ENCODE measurements at places on chromosomes 5 and 9. TPM values are rescaled to one million over a fixed set of nuclear protein-coding genes. Genes with fewer than 3 reads are reported as not detected.
A peak's percentile ranks its signal among the peaks of the same experiment; 100 is the strongest.

Gene LRRC19
- 116 TPM for total RNA-seq

DNA sequence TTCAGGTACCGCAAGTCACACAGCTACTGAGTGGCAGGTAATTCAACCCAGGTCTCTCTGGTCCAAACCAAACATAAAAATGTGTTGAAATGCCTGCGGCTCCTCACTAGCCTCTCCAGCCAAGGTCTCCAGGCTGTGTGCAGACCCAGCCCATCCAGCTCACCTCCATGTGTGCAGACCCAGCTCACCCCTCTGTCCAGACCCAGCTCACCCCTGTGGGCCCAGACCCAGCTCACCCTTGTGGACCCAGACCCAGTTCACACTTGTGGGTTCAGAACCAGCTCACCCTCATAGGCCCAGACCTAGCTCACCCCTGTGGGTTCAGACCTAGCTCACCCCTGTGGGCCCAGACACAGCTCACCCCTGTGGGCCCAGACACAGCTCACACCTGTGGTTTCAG, 188.0 kb upstream of the ADCY2 start:
- DNase-seq = no peak

Gene HAPLN1
- 9.1 TPM for total RNA-seq

- peak; percentile 26 for DNase-seq
Measured at GRCh38 chr9:136621734-136622093, 41.0 kb upstream of the EGFL7 start.

DNA sequence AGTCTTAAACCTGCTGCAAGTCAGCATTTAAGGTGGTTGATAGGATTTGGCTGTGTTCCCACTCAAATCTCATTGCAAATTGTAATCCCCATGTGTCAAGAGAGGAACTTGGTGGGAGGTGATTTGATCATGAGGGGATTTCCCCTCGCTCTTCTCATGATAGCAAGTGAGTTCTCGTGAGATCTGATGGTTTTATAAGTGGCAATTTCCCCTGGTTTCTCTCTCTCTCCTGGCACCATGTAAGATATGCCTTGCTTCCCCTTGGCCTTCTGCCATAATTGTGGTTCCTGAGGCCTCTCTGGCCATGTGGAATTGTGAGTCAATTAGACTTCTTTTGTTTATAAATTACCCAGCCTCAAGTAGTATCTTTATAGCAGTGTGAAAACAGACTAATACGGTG, 84.3 kb upstream of the SMC2 start:
- DNase-seq = no peak

DNA sequence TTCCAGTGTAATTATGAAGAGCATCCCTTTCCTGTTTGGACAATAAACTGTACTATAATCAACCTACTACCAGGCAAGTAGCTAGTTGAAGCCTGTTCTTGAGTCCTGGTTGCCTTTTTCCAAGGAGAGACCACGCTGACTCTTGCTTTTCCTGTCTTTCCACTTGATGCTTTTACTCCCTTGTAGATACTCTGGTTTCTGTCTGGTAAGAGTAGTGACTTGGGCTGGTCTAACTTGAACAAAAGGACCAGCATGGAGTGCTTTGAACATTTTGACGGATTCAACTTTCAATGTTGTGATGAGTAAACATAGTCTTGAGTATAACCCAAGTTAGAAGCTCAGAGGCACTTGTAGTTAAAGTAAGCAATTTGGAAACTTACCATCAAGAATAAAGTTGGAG, 464.3 kb downstream of the GADD45G start:
- DNase-seq = no peak

Data from left colon (tissue), 2 donors.